ENCODE measurements at places on chromosomes 13 and 19.

GRCh38 chr19:13018035-13018914 is 23.0 kb downstream of the NFIX start:
- no peak for DNase-seq

DNA sequence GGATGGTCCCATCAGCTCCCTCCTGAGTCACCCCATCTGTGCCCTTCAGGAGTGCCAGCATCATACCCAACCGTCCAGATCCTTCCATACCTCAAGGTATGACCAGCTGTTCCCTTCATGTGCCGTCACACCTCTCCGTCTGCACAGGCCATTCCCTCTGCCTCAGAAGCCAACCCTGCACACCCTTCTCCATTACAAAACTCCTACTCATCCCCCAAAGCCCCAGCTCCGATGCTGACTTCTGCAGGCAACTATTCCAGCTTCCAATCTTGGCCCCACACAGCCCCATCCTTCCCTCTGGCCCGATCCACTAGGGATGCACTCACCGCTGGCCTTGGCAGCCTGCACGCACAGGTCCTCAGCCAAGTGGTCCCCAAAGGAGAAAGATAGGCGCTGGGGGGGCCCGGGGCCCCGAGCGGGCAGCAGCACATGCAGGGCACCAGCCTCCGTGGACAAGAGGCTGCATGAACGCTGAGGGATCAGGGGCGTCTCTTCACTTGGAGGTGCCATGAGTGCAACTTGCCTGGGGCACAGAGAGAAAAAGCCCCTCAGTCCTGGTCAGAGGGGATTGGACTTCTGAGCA is 3.8 kb downstream of the JAK3 start:
- no peak for DNase-seq

- DNase-seq = peak; percentile 65
Measured at GRCh38 chr13:48233046-48233888, at the start of gene ITM2B. Gene ITM2B (plus strand): TSS chr13:48233206. CDS start chr13:48233361, 155 bp downstream.

DNA sequence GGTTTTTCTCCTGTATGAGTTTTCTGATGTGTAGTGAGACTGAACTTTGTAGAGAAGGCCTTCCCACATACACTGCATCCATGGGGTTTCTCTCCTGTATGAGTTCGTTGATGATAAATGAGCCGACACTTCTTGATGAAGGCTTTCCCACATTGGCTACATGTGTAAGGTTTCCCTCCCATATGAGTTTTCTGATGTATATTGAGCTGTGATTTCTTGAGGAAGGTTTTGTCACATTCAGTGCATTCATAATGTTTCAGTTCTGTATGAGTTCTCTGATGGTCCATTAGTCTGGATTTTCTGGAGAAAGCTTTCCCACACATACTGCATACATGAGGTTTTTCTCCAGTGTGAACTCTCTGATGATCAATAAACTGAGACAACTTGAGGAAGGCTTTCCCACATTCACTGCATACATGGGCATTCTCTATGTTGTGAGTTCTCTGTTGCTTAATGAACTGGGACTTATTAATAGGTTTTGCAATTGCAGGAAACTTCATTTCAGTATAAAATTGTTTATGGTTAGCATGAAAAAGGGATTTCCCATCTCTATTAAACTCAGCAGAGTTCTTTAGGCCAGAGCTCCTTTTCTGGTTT is 7.5 kb upstream of the ZNF350 start:
- no peak for DNase-seq

GRCh38 chr19:50695251-50696093 is 24.1 kb downstream of the SHANK1 start:
- peak; percentile 18 for DNase-seq

GRCh38 chr19:42196011-42197001 is 21.2 kb downstream of the DEDD2 start:
- no peak for DNase-seq

- DNase-seq = no peak
Measured at GRCh38 chr19:45781214-45782161, 802 bp downstream of the DMPK start.

DNA sequence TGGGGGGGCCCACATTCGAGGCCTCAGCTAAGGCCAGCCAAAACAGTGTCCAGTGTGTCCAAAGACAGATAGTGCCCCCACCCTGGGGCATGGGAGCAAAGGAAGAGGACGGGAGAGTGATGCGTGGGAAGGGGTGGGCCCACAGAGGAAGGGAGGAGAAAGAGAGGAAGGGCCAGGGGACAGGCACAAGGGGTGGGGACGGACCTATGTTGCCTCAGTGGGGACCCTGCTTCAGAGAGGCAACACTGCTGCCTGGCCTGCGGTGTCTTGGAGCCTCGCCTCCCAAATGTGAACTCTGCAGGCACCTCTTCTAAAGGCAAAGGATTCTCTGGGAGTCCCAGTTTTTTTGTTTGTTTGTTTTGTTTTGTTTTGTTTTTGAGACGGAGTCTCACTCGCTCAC is 230.2 kb upstream of the MAB21L1 start:
- no peak for DNase-seq

DNA sequence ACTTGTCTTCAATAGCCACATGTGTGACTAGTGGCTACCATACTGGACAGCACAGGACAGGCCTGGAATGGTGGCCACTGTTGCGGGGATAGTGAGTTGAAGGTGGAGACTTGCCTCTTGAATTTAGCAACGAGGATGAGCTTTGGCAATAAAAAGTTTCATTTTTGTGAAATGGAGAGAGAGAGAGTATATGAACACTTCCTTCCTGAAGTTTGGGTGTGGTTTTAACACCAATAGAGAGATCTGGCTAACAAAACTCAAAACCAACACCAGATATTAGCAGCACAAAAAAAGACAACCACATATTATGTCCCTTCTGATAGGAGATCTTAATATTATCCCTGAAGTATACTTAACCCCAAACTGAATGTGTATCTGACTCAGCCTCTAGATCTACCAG is 6.3 kb upstream of the LRFN3 start:
- no peak for DNase-seq

GRCh38 chr13:95642999-95643398 is 1.5 kb downstream of the DZIP1 start:
- DNase-seq = no peak

DNA sequence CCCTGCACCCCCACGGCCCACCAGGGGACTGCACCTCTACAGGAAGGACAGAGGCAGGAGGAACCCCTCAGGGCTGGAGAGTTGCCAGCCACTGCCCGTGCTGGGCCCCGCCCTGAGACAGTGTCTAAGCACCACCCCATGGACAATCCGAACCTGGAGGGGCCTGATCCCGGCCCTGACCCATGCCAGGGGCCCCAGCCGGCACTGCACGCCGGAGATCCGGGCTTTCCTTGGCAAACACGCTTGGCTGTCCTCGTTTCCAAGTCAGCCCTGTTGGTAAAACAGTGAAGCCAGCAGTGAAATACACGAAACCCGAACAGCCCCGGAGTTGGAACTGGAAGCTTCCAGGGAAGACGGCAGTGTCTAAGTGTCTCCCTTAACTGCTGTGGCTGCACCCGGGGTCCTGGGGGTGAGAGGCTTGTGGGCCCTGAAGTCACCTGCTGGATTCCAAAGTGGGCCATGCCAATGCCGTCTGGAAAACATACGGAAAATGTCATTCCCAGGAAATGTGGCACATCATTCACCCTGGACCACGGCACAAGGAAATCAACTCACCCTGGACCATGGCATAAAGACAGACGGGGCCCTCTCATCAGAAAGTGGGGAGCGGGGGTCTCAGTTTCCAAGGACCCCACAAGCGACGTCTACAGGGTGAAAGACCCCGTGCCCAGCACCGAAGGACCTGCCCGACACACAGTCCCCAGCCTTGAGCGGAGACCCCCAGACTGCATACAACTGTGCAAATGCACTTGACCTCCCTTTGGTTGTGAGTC is 30.9 kb downstream of the RASA3 start:
- no peak for DNase-seq

DNA sequence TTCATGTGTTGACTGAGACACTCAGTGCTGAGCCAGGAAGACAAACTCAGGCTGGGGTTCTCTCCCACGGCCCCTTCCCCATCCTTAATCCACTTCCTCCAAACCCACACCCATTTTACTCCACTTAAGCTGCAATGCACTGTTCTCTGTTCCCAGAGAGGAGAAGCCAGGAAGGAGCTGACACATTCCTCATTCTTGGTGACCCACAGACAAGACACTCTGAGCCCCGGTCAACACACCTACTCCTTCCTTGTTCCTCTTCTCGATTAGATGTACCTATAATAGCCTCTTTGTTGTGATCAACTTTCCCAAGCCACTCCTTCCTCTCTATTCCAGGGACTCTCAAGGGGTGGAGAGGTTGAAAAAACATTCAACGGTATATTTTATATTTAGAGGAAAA is 47.1 kb downstream of the INSR start:
- DNase-seq = no peak

DNA sequence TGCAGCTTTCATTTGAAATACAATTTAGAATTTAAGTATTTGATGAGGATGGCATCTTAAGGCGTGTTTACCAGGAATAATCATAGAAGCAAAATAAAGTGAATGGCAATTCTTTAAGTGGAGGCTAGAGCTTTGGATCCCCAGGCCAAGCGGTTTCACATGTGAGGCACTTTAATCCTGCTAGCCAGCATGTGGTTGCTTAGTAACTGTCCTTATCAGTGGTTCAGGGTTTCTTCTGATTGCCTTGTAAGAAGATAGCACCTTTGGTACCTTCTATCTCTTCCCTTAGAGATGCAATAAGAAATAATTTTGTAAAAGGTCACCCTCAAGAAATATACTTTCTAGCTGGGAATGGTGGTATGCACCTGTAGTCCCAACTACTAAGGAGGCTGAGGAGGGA is 38.9 kb upstream of the SERP2 start:
- no peak for DNase-seq

GRCh38 chr13:97660594-97661260 is 226.8 kb downstream of the RAP2A start:
- DNase-seq = no peak

- DNase-seq = no peak
Measured at GRCh38 chr13:70864731-70865130, 756.5 kb upstream of the KLHL1 start.

DNA sequence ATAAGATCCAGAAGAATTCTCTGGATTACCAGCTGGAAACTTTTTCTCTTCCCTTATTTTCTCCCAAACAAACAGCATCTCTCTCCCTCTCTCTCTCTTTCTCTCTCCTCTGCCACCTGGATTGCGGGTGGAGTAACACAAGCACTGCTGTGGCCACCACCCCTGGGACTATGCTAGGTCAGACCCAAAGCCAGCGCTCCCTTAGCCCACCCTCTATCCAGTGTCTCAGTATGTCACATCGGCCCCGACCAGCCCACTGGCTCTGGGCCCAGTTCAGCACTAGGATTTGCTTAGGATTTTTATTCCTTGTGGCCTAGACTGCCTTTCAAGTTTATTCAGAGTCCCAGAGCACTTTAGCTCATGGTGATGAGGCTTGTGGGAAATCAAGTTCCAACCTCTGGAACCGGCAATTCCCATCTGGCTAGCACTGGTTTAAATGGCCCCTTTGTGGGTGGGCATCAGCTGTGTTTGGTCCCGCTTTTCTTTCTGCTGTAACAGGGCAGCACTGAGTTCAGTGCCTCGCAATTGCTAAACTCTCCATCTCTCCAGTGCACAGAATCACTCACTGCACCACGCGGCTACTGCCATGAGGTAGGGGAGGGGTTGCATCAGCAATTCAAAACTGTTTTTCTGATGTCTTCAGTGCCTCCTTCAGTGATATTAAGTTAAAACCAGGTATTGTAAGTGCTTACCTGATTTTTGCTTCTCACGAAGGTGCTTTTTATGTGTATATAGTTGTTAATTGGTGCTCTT is 1623.1 kb downstream of the SLITRK5 start:
- DNase-seq = no peak

DNA sequence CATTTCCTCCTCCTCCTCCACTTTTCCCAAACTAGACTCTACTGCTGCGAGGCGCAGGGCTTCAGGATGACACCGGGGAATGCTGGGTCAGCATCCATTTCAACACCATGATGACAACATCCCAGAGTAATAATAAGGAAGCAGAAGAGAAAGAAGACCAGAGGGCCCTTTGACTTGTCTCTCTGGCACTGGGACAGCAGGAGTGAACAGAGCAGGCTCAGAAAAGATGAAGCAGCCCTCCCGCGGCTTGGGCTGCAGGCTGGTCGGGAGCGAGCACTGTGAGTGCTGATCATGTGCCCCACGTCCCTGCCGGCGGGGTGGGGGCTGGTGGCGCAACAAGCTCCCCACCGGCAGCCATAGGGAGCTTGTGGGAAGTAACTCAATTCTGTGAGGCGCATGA is 30.5 kb downstream of the RANBP3 start:
- DNase-seq = no peak

DNA sequence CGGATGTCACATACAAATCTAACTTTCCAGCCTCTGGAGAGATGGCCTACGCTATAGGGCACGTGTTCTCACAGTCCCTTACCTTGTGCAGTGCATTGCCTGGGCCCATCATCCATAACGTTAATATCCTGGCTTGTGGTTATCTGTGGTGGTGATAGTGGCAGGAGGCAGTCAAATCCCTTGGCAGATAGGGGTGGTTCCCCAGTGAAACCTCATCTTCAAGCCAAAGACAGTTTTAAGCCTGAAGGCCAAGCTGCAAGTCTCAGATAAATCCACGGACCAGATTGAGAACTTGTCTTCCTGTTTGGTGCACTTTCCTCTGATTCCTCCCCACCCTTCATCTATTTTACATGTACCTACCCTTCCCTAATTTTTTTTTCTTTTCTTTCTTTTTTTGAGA is 4.3 kb upstream of the FBXO17 start:
- no peak for DNase-seq

GRCh38 chr19:30017172-30017571 is 75.1 kb downstream of the URI1 start:
- DNase-seq = no peak

- DNase-seq = no peak
Measured at GRCh38 chr13:92297971-92298942, 899.8 kb downstream of the GPC5 start.

GRCh38 chr13:52695856-52696255 is 43.2 kb downstream of the SUGT1 start:
- DNase-seq = no peak

DNA sequence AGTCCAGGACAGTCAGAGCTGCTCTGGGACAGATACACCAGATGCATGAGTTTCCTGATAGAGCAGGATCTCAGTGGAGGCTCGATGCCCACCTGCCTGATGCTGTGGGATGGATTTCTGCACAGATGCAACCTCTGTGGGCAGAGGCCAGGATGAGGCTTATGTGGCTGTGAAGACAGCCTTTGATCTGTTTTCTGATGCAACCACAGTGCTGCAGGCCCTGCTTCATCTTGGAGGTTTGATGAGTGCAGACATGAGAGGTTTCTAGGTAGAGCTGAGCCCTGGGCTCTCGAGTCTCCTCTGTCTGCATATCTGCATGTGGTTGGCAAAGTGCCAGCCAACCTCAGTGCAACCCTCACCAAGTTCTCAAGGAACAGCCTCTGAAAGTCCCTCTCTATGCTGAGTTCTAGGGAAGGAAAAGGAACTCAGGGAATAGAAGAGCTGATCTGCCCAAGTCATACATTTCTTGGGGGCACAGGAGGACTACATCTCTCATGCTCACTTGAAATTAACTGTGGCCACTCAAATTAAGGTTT is 23.1 kb upstream of the TSHZ3 start:
- no peak for DNase-seq

- peak; percentile 78 for DNase-seq
Measured at GRCh38 chr19:1512671-1513498, at the start of gene ADAMTSL5. Gene ADAMTSL5 (minus strand): TSS chr19:1513019. CDS start chr19:1510943, 2,076 bp downstream.

- DNase-seq = no peak
Measured at GRCh38 chr19:1065606-1066109, 1.3 kb upstream of the ARHGAP45 start.
